ENCODE measurements at places on chromosomes 2 and 18. TPM values are rescaled to one million over a fixed set of nuclear protein-coding genes. Genes with fewer than 3 reads are reported as not detected.

DNA sequence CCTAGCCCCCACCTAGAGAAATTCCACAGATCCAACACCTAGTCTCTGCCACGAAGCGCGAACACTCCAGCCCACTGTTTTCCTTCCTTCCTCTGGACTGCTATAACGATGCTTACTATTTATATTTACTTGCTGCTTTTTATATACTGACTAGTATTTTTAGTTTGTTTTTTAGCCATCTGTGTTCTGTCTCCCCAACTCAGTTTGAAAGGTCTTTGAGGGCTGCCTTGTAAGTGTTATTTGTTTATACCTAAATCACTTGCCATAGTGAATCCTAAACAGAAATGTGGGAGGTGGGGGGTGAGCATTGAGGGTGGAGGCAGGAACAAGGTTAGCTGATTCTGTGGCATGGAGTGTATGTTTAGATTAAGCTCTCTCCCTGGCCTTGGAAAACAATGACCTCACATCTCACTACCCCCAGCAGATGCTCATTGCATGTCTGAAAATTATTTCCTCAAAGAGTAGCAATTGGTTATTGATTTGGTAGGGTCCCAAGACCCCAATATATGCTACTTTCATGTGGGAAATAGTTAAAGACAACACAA lies 1.1 kb upstream of the NCKAP5 start:
- no peaks in the 10 kb centered on the region for H3K27me3 ChIP-seq
- H3K4me3 ChIP-seq, result no peak overlapping the region
- H3K27ac ChIP-seq, result no peak overlapping the region
- no peaks in the 10 kb centered on the region for H3K4me1 ChIP-seq
- DNase-seq, result no peak

GRCh38 chr2:39913648-39914461 lies 134.8 kb upstream of the THUMPD2 start:
- H3K4me1 ChIP-seq, result no peaks in the 10 kb centered on the region
- no peaks in the 10 kb centered on the region for H3K27me3 ChIP-seq
- no peak overlapping the region for H3K4me3 ChIP-seq
- no peaks in the 10 kb centered on the region for H3K36me3 ChIP-seq
- no peak overlapping the region for H3K27ac ChIP-seq

DNA sequence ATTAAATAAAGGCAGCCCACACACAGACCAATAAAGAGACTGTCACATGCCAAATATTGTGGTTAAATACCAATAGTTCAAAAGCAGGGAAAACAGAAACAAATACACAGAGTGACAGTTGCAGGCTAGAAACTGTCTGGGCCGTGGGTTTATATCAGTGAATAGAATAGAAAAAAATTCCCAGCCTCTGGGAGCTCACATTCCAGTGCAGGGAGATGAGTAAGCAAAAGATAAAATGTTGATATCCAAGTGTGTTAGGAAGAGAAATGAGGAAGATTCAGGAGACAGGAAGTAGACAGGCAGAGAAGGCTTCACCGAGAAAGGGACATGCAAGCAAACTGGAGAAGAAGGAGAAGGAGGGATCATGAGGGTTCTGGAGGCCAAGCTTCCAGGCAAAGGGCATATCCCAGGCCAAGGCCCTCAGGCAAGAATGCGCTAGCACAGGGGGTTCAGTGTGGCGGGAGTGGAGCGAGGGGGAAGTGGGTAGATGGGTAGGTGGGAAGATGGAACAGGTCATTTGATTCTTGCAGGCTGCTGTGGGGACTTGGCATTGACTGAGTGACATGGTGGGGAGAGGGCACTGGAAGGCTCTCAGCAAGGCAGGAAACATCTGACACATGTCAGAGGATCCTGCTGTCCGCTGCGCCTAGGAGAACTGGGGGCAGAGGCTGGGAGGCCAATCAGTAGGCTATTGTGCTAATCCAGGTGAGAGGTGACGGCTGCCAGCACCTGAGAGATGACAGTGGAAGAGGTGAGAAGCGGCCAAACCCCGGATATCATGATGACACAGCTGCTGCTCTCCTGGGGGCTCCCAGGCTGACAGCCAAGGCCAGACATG lies 89.2 kb downstream of the ZBTB7C start:
- H3K36me3 ChIP-seq, result no peaks in the 10 kb centered on the region
- H3K27ac ChIP-seq, result no peak overlapping the region
- no peak for DNase-seq
- no peaks in the 10 kb centered on the region for H3K27me3 ChIP-seq
- H3K4me1 ChIP-seq, result peaks cover 8% of the 10 kb centered on the region

DNA sequence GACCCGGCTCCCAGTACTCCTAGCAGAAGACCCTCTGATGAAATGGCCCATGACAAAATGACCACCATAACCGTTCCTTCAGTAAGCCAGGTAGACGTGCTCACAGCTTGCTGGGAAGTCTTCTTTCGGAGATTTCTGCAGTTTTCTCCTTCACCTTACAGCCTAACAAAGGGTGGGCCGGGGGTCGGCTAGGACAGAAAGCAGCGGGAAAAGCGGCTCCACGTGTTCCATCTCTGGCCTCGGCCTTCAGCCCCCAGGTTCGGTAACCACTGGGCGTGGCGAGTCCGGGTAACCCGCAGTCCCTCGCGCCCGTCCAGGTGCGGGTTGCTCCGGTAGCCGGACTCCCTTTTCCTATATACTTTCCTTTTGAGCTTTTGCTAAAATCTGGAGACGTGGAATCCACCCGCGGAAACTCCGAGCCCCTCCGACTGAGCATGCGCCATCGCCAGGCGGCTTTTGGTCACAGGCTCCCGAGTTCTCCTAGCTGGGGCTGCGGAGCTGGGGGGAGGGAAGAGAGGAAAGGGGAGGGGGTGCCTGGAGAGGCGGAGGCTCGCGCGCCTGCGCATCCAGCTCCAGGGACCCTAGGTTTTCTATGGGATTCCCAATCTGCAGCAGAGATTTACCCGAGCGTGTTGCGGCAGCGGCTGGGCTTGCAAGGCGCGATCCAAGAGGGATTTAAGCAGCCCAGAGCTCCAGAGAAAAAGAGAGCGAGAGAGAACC lies at the start of gene VSNL1:
VSNL1 (plus strand) TSS at position 604 of the 720 bp plus-strand sequence. CDS start 51,379 bp downstream, outside the sequence.
- H3K27me3 ChIP-seq, result peaks cover 100% of the 10 kb centered on the region
- H3K27ac ChIP-seq, result no peak within 1 kb of the TSS
- peak within 1 kb of the TSS; percentile 39 for H3K4me3 ChIP-seq
- peaks cover 32% of the 10 kb centered on the region for H3K4me1 ChIP-seq
- peak; percentile 67 for DNase-seq

GRCh38 chr2:8355102-8355859 lies 326.6 kb upstream of the ID2 start:
- H3K36me3 ChIP-seq, result no peaks in the 10 kb centered on the region
- H3K4me3 ChIP-seq, result no peak overlapping the region
- DNase-seq, result no peak
- peaks cover 8% of the 10 kb centered on the region for H3K4me1 ChIP-seq

DNA sequence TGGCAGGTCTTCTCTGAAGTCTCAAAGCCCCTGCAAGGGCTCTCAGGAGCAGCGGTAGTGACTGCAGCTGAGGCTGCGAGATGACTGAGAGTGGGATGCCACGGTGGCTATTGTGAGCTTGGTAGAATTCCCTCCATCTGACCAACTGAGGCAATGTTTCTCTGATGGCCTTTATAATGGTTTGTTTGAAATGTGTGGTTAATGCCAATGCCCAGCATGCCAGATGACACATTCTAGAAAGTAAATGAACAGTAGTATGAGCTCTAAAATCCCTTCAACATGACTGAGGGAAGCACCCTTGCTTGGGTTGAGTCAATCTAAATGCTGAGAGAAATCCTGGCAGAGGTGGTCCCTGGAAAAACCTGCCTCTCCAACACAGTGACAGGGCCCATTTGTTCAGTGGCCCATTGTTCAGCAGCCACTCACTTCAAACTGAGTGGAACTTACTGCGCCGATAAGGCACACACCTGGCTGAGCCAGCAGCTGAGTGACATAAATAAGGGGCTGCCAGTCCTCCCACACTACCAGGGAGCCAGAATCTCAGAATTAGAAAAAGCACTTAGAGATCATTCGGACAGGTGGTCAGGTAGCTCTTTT lies 31.7 kb downstream of the SULT1C2 start:
- no peaks in the 10 kb centered on the region for H3K4me1 ChIP-seq
- H3K4me3 ChIP-seq, result no peak overlapping the region
- H3K27ac ChIP-seq, result no peak overlapping the region
- peaks cover 31% of the 10 kb centered on the region for H3K27me3 ChIP-seq
- DNase-seq, result no peak
- no peaks in the 10 kb centered on the region for H3K36me3 ChIP-seq

- DNase-seq, result no peak
- H3K4me1 ChIP-seq, result no peaks in the 10 kb centered on the region
- H3K36me3 ChIP-seq, result no peaks in the 10 kb centered on the region
- no peaks in the 10 kb centered on the region for H3K27me3 ChIP-seq
- no peak overlapping the region for H3K27ac ChIP-seq
Observed at GRCh38 chr2:145315053-145315452, 795.1 kb upstream of the ZEB2 start.

- no peak overlapping the region for H3K4me3 ChIP-seq
- no peaks in the 10 kb centered on the region for H3K36me3 ChIP-seq
- no peaks in the 10 kb centered on the region for H3K27me3 ChIP-seq
Observed at GRCh38 chr2:128347701-128348539, 29.3 kb upstream of the HS6ST1 start.

DNA sequence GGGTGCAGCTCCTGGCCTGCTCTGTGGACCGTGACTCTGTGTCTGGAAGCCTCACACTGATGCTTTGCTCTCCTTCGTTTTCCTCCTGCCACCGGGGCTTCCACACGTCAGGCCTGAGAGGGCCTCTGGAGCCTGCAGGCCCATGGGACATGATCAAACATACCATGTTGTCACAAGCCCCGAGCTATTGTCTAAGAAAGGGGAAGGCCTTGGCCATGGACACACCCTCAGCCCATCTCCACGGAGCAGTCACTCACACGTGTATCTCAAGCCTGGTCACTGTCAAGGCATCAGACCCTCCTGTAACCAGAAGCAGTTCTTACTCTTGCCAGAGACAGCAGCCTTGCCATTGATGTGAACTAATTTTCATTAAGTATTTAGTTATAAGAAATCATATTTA lies 814.1 kb upstream of the SALL3 start:
- H3K27ac ChIP-seq, result no peak overlapping the region
- DNase-seq, result no peak
- H3K27me3 ChIP-seq, result no peaks in the 10 kb centered on the region
- no peaks in the 10 kb centered on the region for H3K36me3 ChIP-seq

DNA sequence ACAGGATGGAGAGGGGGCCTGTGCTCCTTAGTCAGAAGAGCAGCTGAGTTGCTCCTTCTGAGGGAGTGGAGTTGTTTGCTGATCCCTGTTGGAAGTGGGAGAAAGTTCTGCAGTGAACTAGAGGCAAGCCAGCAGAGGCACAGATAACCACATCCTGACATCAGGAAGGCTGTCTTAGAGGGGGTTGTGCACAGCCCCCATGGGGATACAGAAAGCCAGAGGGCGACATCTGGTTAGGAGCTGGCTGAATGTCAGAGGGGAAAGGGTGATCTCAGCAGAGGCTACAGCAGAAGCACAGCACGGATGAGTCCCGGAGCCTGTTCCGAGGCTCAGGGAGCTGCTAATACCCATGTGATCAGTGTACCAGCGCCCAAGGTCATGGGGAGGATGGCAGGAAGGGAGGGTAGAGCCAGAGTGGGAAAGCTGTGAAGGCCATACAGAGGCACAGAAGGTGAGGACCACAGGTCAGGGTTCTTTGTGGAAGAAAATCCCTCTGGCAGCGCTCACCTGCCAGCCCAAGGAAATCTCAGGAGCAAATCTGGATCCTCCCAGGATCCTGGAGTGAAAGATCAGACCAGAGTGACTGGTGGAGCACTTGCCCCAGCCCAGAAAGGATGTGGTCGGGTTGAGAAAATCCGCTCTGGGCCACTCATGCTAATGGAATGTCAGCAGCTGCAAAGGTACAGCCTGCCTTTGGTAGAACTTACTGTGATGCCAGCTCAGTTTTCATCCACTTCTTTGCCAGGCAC lies 111.8 kb downstream of the STPG4 start:
- DNase-seq, result peak; percentile 82
- H3K27me3 ChIP-seq, result no peaks in the 10 kb centered on the region
- no peak overlapping the region for H3K4me3 ChIP-seq
- H3K27ac ChIP-seq, result peak overlapping the region; percentile 85

DNA sequence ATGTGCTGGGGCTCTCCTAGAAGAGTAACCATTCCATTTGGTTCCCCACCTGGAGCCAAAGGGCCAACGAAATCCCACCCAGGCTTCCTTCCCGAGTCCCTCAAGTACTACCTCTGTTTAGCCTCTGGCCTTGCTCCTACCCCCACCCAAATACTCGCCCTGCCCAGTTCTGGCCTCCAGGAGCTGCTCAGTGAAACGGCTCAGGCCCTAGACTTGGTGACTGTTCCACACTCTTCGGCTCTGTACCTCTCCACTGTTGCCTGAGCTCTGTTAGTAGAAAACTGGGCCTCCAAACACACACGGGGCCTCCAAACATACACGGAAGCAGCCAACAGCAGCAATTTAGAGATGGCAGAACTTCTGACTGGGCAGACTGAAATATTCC lies 4.2 kb downstream of the OTX1 start:
- H3K4me1 ChIP-seq, result peaks cover 100% of the 10 kb centered on the region
- H3K4me3 ChIP-seq, result peak overlapping the region; percentile 24
- H3K27ac ChIP-seq, result no peak overlapping the region
- H3K27me3 ChIP-seq, result peaks cover 100% of the 10 kb centered on the region
- no peak for DNase-seq

DNA sequence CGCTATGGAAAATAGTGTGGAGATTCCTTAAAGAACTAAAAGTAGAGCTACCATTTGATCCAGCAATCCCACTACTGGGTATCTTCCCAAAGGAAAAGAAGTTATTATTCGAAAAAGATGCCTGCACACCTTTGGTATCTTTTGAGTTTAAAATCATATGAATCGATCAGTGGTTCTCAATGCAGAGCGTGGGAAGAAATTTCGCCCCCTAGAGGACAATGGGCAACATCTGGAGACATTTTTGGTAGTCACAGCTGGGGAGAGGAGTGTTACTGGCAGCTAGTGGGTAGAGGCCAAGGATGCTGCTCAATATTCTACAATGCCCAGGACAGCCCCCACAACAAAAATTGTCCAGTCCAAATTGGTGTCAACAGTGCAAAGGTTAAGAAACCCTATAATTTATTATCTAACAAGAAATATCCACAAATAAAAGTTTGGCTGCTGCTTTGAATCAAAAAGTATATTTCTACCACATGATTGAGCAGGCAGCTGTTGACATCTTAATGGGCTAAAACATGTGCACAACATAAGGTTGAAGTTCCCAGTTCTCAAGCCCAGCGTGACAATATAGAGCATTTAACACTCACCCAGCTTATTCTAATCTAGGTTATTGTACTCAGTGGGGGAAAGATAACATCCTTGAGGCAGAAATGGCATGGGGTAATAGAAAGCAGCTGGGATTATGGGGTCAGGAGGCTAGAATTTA lies 425.7 kb downstream of the LRATD1 start:
- DNase-seq, result no peak
- H3K4me3 ChIP-seq, result no peak overlapping the region
- H3K36me3 ChIP-seq, result no peaks in the 10 kb centered on the region

- H3K27ac ChIP-seq, result peak overlapping the region; percentile 57
- DNase-seq, result peak; percentile 93
- peak overlapping the region; percentile 14 for H3K4me3 ChIP-seq
Observed at GRCh38 chr2:64945973-64946768, 43.0 kb upstream of the SLC1A4 start.

NTSR2 gene
- total RNA-seq, result not detected

ASB18 gene
- not detected for total RNA-seq

MYO7B gene
- 55.4 TPM for total RNA-seq

NT5DC4 gene
- 2.2 TPM for total RNA-seq

ZNF892 gene
- 10.8 TPM for total RNA-seq

ZNF512 gene
- 61.8 TPM for total RNA-seq

RFX8 gene
- not detected for total RNA-seq

ACMSD gene
- not detected for total RNA-seq

GALNT5 gene
- total RNA-seq, result not detected

COMMD1 gene
- 40.1 TPM for total RNA-seq

ATP6V1C2 gene
- 1.3 TPM for total RNA-seq

Measured in spleen (tissue), 13 donors.